ENCODE measurements at places on chromosomes 4 and X.

DNA sequence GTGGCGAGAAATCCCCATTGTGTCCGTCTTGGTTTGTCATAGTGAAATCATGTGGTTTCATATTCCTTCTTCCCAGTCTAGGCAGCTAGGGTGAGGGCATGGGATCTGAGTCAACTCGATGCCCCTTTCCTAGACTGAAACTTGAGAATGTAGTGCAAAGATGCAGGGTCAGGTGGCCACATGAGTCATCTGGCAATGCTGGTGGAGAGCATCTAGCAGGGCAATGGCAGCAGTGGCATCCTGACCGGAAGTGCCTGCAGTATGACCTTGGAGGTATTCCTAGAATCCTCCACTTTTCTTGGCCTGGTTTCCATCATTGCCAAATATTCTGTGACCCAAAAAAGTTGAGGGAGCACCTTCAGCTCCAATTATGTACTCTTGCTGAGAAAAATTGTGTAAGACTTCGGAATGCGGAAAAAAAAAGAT, 39.1 kb upstream of the TMEM184C start:
- DNase-seq = no peak

DNA sequence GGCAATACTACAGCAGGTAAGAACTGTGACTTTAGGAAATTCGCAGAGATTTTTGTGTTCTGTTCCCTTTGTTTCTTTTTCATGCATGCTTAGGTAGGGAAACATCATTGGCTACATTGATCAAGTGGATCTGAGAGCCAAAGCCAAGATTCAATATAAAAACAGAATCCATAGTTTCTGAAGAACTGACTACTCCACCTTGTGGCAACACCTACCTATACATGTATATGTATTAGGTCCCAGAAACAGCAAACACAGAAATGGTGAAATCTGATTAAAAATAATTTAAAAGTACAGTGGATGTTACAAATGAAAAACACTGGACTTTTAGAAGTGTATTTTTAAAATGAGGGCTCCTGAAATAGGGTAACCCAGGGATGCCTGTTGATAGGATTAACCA, 322.6 kb upstream of the MAOA start:
- no peak for DNase-seq

GRCh38 chrX:109841869-109842579, 109.0 kb upstream of the ACSL4 start:
- DNase-seq = no peak

- DNase-seq = no peak
Observed at GRCh38 chr4:141645611-141646340, 9.4 kb downstream of the IL15 start.
